NCI-H2107 (cell line): ENCODE measurements at places on chromosomes 4 and X.

DNA sequence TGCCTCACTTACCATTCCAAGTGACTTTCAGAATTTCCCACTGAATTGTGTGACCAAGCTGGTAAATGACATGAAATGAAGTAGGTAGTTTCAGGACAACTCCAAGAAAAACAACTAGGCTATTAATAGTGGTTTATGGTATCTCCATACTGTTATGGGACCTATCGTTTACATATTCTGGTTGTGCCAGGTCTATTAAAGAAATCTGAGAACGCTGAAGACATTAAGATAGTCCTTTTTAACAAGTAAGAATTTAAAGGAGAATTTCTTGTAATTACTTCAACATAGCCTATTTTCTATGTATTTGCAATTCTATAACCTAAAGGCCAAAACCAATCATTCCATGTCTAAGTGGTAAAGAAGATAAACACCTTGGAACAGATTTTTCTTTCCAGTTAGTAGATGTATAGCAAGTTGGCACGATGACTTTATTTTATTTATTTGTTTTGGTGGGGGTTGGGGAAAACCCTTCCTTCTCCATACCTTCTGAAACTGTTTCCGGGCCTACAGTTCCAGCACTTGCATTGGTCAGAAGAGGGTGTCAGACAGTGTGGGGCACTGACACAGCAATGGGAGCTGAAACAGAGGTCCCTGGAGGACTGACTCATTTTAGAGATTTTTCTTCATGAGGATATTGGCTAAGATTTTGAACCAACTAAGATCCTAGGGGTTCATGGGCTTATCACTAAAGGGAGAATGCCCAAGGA is 7.6 kb upstream of the DCLK2 start:
- no peak for DNase-seq

GRCh38 chr4:148874331-148874730 is 432.1 kb upstream of the NR3C2 start:
- no peak for DNase-seq

DNA sequence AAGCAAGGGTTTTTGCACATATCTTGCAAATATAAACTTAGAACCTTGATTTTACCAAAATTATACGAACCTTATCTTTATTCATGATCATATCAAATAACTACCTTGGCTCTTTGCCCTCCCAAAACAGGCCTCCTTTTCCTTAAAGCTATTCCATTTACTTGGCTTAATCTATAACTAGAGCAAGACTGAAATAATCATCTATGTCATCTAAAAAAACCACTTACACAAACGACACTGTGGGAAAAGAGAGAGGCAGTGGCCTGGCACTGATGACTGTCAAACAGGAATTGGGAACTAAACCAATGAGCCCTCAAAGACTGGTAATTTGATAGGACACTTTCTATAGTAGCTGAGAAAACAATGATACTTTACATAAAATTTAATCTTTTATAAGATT is 11.7 kb upstream of the PTPN13 start:
- no peak for DNase-seq

DNA sequence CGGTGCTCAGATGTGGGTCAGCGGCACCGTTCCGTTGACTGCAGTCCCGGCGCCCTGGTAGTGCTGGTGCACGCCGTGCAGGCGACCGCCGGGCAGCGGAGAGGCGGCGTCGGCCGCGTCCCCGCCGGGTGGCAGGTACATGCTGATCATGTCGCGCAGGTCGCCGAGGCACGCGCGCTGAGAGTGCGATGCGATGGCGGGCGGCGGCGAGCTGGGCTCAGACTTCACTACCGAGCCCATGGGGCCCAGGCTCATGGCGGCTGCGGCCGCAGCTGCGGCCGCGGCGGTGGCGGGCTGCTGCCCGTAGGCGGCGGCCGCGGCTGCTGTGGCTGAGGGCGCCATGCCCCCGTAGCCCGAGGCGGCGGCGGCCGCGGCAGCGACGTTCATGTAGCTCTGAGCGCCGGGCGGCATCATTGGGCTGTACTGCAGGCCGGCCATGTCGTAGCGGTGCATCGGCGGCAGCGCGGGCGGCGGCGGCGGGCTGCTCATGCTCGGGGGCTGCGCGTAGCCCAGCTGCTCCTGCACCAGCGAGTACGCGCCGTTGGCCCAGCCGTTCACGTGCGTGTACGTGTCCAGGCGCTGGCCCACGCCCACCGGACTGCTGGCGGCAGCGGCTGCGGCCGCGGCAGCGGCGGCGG is 1.0 kb downstream of the SOX3 start:
- DNase-seq: no peak

DNA sequence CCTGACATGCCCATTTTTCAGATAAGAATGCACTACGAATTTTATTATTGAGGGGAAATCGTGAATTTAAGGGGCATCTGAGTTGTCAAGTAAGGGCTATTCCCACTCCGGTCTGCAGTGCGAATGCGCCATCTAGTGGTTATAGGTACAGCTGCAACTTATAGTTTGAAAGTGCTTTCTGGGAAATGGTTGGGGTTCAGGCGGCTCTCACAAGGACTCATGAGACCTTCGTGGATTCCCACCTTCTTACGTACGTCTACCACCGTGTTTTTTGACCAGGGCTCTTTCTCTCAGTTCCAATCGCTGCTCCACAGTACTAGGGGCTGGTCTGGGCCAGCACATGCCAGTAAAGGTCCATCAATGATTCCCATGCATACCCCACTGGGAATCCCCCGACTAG is 12.3 kb downstream of the MSL3 start:
- peak; percentile 34 for DNase-seq

GRCh38 chrX:154125391-154126040 is 18.5 kb upstream of the OPN1LW start:
- no peak for DNase-seq

DNA sequence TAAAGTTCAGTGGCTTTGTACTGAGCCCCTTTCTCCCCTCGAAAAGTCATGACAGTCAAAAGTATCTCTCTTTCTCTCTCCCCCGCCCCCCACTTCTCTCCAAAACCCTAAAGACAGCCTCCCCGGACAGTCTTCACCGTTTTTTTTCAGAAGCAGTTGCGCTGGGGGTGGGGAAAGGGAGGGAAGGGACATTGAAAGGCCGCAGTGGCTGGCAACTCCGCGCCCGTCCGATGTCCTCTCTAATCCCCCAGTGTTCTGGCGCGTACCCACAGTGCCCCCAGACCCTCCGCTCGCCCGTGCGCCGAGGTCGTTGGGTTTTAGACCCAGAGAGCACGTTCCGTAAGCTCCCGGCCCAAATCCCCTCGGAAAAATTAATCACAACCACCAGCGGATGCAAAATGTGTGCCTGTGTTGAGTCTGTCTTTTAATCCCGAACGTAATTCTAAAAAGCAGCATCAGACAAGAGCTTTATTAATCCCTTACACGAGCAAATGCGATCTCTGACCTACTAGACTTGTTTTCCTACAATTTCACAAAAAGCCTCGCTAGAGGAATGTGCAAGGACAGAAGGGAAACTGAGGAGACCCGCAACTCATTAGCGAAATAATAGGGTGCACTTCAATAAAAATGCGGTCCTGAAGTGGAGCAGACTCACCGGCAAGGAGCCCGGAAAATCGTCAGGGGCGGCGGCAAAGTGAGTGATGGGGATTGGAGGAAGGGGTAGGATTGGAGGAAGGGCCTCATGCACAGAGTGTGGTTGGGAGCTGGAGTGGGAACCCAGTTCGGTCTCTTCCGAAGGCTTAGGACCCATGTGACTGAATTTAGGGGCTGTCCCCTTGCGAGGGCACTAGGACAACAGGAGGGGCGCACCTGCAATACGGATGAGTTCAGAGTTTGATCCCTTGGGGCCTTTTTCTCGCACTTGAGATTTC is 12.2 kb upstream of the PRDM8 start:
- no peak for DNase-seq

DNA sequence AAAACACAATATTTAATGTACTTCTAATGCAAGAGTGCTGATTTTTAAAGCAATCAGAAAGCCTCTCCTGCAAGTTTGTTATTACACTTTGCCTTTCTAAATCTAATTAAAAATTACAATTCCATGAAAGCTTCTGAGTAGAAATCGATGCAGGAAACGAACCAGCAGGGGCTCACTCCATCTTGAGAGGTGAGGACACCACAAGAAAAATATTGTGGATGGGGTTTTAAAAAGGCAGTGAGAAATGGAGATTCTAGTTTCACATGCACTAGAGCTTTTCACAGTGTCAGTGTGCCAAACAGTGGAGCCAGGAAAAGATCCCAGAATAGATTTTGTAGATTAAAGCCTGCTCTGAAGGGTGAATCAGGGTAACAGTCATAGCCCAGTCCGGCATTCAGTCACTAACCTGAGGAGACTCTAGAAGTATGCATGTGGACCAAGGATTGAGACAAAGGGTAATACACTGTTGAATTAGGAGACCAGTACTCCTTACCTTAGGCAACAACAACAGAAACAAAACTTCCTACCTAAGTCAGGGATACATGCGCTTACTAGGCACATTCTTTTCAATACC is 362.3 kb downstream of the NAF1 start:
- no peak for DNase-seq

- no peak for DNase-seq
Measured at GRCh38 chrX:22803353-22803752, 196.4 kb upstream of the DDX53 start.

DNA sequence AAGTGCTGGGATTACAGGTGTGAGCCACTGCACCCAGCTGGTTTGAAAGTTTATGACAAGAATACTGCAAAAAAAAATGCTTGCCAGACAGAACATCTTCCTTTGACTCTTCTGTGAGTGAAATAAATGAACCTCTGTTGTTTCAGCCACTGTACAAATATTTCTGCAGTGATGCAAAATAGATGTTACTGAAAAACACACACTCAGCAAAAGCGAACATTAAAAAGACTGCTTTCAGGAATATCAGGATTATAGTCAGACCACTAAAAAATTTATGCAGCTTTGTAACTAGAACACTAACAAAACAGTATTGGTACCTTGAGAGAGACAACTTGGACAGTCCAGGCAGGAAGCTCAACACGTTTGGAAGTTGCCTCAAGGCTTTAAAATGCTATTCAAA is 16.9 kb upstream of the SEPSECS start:
- DNase-seq: no peak

- DNase-seq: no peak
Measured at GRCh38 chr4:104848597-104849225, 298.0 kb upstream of the TET2 start.

GRCh38 chr4:13963601-13964000 is 336.1 kb upstream of the BOD1L1 start:
- no peak for DNase-seq

DNA sequence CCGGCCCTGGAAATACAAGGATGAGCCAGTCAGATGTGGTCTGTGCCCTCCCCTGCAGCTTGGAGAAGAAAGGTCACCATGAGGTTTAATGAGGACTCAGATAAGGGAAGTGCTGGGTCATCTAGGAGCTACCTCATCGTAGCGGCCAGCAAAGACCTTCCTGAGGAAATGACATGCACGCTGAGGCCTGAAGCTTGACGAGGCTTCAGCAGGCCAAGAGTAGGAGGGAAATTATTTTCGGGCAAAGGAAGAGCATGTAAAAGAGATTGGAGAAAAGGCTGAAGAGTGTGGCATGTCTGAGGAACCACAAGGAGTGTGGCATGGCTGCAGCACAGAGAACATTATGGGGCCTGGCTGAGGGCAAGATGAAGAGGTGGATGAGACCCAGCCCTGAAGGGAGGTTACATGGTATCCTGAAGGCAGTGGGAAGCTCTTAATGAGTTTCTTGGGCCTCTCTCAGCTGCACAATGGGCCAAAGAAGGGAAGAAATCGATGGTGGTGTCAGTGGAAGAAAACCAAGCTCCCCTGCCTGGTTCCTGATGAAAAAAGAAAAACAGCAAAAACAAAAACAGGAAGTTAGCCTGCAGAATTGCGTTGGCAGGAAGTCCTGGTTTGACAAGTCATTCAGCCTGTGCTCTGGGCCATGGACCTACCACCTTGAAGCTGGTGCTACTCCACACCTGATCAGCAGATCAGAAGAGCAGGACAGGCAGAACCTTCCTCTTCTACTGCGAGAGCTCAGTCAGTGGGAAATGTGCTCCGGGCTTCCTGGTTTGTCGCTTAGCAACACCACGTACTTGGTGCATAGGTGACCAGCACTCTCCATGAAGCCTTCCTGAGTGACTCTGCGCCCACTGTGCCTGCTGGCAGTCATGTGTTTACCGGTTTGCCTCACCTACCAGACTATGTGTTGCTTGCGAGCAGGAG is 134.5 kb upstream of the KLF3 start:
- DNase-seq: peak; percentile 19

GRCh38 chr4:179750374-179750773 is 2308.1 kb upstream of the AGA start:
- no peak for DNase-seq

GRCh38 chrX:94977986-94978385 is 1304.0 kb downstream of the FAM133A start:
- DNase-seq: peak; percentile 10

DNA sequence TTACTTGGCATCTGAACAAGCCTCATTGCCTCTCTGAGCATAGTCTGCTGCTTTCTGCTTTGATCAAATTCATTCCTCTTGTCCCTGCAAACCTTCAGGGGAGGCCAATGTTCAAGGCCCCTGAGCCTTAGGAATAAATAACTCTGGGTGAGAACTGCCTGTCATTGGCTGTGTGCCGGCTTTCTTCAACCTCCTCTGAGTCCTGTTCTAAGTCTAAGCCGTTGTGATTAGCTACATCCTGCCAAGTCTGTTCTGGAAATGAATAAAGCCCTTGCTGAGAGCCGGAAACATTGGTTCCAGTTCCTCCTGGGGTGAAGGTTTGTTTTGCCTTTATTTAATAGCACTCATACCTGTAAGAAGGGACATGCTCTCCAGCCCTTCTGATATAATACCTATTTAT is 13.8 kb downstream of the RNF4 start:
- DNase-seq: no peak
